ENCODE measurements at places on chromosomes 1 and 21. TPM values are rescaled to one million over a fixed set of nuclear protein-coding genes. Genes with fewer than 3 reads are reported as not detected.

GRCh38 chr21:43645976-43646375 lies 13.3 kb downstream of the HSF2BP start:
- no peak for DNase-seq
- H3K4me3 ChIP-seq, result no peak overlapping the region
- H3K27me3 ChIP-seq, result no peaks in the 10 kb centered on the region
- peaks cover 20% of the 10 kb centered on the region for H3K4me1 ChIP-seq
- peak overlapping the region; percentile 52 for H3K27ac ChIP-seq

Gene CRP
- not detected for total RNA-seq

DNA sequence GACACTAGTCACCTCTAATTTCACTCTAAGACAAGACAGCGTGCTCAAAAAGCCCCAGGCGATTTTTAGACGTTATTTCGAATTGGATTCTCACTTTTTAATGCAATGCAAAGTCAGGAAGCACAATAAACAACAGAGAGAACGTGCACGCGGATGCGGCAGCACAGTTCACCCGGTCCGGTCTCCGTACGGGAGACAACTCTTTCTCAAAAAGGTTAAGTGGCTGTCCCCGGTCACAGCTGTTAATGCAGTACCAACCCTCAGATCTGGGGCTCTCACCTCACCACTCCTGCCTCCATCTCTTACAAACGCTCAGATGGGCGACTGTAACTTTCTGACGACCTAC lies 1.2 kb downstream of the HP1BP3 start:
- no peaks in the 10 kb centered on the region for H3K36me3 ChIP-seq
- H3K27me3 ChIP-seq, result no peaks in the 10 kb centered on the region
- H3K27ac ChIP-seq, result peak overlapping the region; percentile 95
- peaks cover 48% of the 10 kb centered on the region for H3K4me1 ChIP-seq
- DNase-seq, result no peak

GRCh38 chr21:46127239-46128105 lies 27.9 kb downstream of the FTCD start:
- H3K4me1 ChIP-seq, result no peaks in the 10 kb centered on the region
- DNase-seq, result peak; percentile 40
- H3K27ac ChIP-seq, result no peak overlapping the region
- no peaks in the 10 kb centered on the region for H3K27me3 ChIP-seq
- no peak overlapping the region for H3K4me3 ChIP-seq
- peaks cover 4% of the 10 kb centered on the region for H3K36me3 ChIP-seq

Gene AMPD1
- total RNA-seq, result 0.21 TPM

GRCh38 chr21:39321424-39321823 lies 8.0 kb upstream of the BRWD1 start:
- no peaks in the 10 kb centered on the region for H3K36me3 ChIP-seq
- no peaks in the 10 kb centered on the region for H3K4me1 ChIP-seq
- no peak overlapping the region for H3K4me3 ChIP-seq
- DNase-seq, result no peak
- H3K27me3 ChIP-seq, result no peaks in the 10 kb centered on the region
- H3K27ac ChIP-seq, result no peak overlapping the region

Gene DHCR24
- 674 TPM for total RNA-seq

GRCh38 chr1:165109013-165109412 lies 247.5 kb downstream of the LMX1A start:
- no peak overlapping the region for H3K4me3 ChIP-seq
- no peaks in the 10 kb centered on the region for H3K36me3 ChIP-seq

- H3K4me3 ChIP-seq, result no peak overlapping the region
- H3K36me3 ChIP-seq, result no peaks in the 10 kb centered on the region
- H3K27me3 ChIP-seq, result no peaks in the 10 kb centered on the region
- no peaks in the 10 kb centered on the region for H3K4me1 ChIP-seq
Measured at GRCh38 chr1:40593449-40594186, 62.2 kb downstream of the ZNF684 start.

Gene KRTAP12-3
- not detected for total RNA-seq

DNA sequence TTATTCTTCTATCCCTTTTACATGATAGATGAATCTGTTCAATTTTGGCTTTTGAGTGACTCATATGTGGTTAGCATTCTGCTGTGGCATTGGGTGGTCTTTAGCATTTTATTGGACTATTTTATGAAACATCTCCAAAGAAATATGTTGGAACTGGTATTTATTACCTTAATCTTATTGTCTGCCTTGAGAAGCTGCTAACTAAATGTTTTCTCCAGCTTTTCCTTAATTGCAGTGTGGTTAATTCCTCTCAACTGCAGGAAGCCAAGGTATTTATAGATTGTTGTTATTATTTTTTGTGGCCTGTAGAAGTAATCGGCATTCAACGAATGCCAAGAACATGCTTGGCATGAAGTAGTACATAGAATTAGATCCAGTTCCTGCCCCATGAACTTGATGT lies 64.1 kb downstream of the NOS1AP start:
- no peak for DNase-seq
- no peaks in the 10 kb centered on the region for H3K36me3 ChIP-seq
- no peaks in the 10 kb centered on the region for H3K27me3 ChIP-seq
- peaks cover 10% of the 10 kb centered on the region for H3K4me1 ChIP-seq

DNA sequence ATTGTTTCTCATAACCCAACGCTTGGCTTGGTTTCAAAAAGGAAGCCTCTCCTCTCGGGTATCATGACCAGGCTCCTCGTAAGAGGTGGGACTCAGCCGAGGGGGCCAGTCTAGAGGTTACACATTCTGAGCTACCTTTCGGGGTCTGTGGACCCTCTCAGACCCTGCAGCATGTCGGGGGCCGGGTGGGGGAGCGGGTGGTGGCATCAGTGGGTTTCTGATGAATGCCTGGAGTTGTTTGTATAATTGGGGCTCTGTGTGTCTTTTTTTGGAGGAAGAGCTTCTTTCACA lies 229.3 kb downstream of the CAMTA1 start:
- H3K27ac ChIP-seq, result no peak overlapping the region
- no peak overlapping the region for H3K4me3 ChIP-seq
- no peaks in the 10 kb centered on the region for H3K4me1 ChIP-seq
- no peak for DNase-seq

- H3K27me3 ChIP-seq, result no peaks in the 10 kb centered on the region
- H3K27ac ChIP-seq, result no peak overlapping the region
- H3K4me1 ChIP-seq, result no peaks in the 10 kb centered on the region
- DNase-seq, result no peak
Measured at GRCh38 chr1:162722036-162722435, 68.5 kb upstream of the HSD17B7 start.

- H3K36me3 ChIP-seq, result no peaks in the 10 kb centered on the region
- H3K4me1 ChIP-seq, result no peaks in the 10 kb centered on the region
- no peak overlapping the region for H3K27ac ChIP-seq
- H3K4me3 ChIP-seq, result no peak overlapping the region
- no peaks in the 10 kb centered on the region for H3K27me3 ChIP-seq
Measured at GRCh38 chr1:188295157-188295556, 1466.4 kb downstream of the PLA2G4A start.

- no peaks in the 10 kb centered on the region for H3K36me3 ChIP-seq
- no peak overlapping the region for H3K27ac ChIP-seq
- peak; percentile 24 for DNase-seq
- H3K4me3 ChIP-seq, result no peak overlapping the region
- H3K27me3 ChIP-seq, result no peaks in the 10 kb centered on the region
- H3K4me1 ChIP-seq, result no peaks in the 10 kb centered on the region
Measured at GRCh38 chr1:235056937-235057336, 71.7 kb downstream of the TOMM20 start.

- DNase-seq, result no peak
- H3K27ac ChIP-seq, result peak overlapping the region; percentile 69
- peaks cover 37% of the 10 kb centered on the region for H3K4me1 ChIP-seq
- no peaks in the 10 kb centered on the region for H3K27me3 ChIP-seq
- no peaks in the 10 kb centered on the region for H3K36me3 ChIP-seq
Measured at GRCh38 chr1:223077247-223077833, 65.7 kb downstream of the TLR5 start.

Gene GNG4
- not detected for total RNA-seq

Gene NOTCH2NLA
- total RNA-seq, result 38.2 TPM

DNA sequence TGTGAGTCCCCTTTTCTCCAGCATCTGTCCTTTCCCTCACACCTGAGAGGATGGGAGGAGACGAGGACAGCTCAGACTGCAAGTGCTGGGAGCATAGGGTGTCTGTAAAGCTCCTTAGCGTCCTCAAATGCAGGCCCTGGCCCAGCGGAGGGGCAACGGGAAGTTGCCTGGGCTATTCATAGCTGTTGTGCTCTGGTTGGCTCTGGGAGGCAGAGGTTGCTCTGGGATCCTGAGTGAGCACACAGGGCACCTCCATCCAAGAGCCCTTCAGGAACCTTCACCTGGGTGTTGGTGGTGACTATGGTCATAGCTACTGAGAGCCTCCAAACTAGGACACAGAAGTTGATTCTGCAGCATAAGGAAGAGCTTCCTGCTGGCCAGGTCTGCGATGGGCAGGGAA lies 2.6 kb downstream of the PADI1 start:
- no peak for DNase-seq
- H3K4me1 ChIP-seq, result peaks cover 17% of the 10 kb centered on the region
- no peak overlapping the region for H3K4me3 ChIP-seq
- H3K27ac ChIP-seq, result no peak overlapping the region

- no peak overlapping the region for H3K27ac ChIP-seq
- peak; percentile 67 for DNase-seq
- H3K4me1 ChIP-seq, result no peaks in the 10 kb centered on the region
- no peak overlapping the region for H3K4me3 ChIP-seq
Measured at GRCh38 chr1:106879538-106879937, 176.9 kb upstream of the PRMT6 start.

DNA sequence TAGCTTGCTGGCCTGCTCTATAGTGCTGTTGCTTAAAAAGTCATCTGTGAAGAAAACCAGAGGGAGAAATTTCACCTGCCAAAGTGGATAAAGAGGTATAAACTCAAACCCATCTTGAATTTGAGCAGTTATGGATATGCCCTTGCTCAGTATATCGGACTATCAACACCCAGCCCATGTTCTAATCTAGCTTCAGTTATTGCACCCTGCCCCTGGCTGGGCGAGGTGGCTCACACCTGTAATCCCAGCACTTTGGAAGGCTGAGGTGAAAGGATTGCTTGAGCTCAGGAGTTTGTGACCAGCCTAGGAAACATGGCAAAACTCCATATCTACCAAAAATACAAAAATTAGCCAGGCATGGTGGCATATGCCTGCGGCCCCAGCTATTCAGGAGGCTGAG lies 13.3 kb downstream of the LIX1L start:
- H3K27me3 ChIP-seq, result no peaks in the 10 kb centered on the region
- no peaks in the 10 kb centered on the region for H3K4me1 ChIP-seq
- no peak overlapping the region for H3K27ac ChIP-seq
- DNase-seq, result no peak
- H3K4me3 ChIP-seq, result no peak overlapping the region

- H3K4me3 ChIP-seq, result no peak overlapping the region
Measured at GRCh38 chr1:87829360-87829759, 500.7 kb downstream of the LMO4 start.

DNA sequence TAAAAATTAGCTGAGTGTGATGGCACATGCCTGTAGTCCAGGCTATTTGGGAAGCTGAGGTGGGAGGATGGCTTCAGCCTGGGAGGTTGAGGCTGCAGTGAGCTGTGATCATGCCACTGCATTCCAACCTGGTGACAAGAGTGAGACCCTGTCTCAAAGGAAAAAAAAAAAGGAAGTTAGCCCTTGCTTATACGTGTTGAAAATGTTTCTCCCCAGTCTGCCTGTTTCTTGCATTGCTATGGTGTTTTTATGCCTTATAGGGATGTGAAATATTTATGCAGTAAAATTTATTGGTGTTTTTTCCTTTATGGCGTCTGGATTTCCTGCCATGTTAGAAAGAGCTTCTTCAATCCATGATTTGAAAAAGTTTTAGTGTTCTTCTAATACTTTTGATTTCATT lies 3.6 kb upstream of the RERE start:
- H3K27ac ChIP-seq, result no peak overlapping the region
- no peaks in the 10 kb centered on the region for H3K27me3 ChIP-seq
- H3K36me3 ChIP-seq, result no peaks in the 10 kb centered on the region
- peaks cover 32% of the 10 kb centered on the region for H3K4me1 ChIP-seq
- H3K4me3 ChIP-seq, result no peak overlapping the region
- DNase-seq, result no peak

- DNase-seq, result no peak
- no peak overlapping the region for H3K27ac ChIP-seq
Measured at GRCh38 chr1:18716112-18716784, 85.6 kb downstream of the PAX7 start.

DNA sequence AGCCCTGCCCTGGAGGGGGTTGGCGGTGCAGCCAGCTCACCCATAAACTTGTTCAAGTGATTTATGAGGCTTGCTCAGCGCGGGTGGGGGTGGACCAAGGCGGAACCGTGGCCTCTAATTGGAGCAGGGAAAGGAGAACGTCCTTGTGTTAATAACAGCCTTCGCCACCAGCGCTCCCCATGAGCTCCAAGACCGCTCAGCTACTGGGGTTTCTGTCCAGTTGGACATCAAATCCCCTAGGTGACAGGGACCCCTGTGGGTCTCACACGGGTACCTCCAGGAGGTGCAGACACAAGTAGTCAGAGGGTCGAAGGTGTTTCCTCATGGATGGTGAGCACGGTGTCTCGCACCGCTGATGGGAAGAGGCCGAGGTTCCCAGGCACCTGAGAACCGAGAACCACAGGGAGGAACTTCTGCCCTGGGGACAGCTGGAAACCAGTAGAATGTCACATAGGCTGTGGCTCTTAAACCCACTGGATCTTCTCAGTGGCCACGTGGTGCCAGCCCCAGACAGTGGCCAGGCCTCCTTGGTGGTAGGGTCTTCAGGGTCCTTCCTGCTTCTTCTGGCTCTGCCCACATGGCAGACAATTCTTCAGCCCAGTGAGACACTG lies 3.7 kb upstream of the ACTRT2 start:
- peaks cover 38% of the 10 kb centered on the region for H3K27me3 ChIP-seq
- DNase-seq, result no peak
- no peak overlapping the region for H3K27ac ChIP-seq
- no peaks in the 10 kb centered on the region for H3K36me3 ChIP-seq
- no peak overlapping the region for H3K4me3 ChIP-seq

Gene KLF17
- 0.47 TPM for total RNA-seq

Gene LAMB3
- 47.2 TPM for total RNA-seq

- no peaks in the 10 kb centered on the region for H3K4me1 ChIP-seq
- no peak overlapping the region for H3K27ac ChIP-seq
- H3K36me3 ChIP-seq, result no peaks in the 10 kb centered on the region
- H3K4me3 ChIP-seq, result no peak overlapping the region
Measured at GRCh38 chr1:104488296-104489015, 738.8 kb downstream of the AMY1C start.

All from lower lobe of right lung (tissue), 2 donors.